GM10248 (cell line): ENCODE measurements at places on chromosomes 11 and 22.

- no peak for DNase-seq
Observed at GRCh38 chr22:21802056-21802455, 65.4 kb downstream of the MAPK1 start.

GRCh38 chr11:129536338-129536737 lies 160.7 kb downstream of the BARX2 start:
- DNase-seq = no peak

GRCh38 chr11:116261606-116262005 lies 511.2 kb downstream of the BUD13 start:
- no peak for DNase-seq

- no peak for DNase-seq
Observed at GRCh38 chr11:61292356-61292755, 2.8 kb downstream of the VWCE start.
